ENCODE measurements at places on chromosomes 3 and 15. TPM values are rescaled to one million over a fixed set of nuclear protein-coding genes. Genes with fewer than 3 reads are reported as not detected.

The SNAP23 gene
- 37.6 TPM for total RNA-seq

DNA sequence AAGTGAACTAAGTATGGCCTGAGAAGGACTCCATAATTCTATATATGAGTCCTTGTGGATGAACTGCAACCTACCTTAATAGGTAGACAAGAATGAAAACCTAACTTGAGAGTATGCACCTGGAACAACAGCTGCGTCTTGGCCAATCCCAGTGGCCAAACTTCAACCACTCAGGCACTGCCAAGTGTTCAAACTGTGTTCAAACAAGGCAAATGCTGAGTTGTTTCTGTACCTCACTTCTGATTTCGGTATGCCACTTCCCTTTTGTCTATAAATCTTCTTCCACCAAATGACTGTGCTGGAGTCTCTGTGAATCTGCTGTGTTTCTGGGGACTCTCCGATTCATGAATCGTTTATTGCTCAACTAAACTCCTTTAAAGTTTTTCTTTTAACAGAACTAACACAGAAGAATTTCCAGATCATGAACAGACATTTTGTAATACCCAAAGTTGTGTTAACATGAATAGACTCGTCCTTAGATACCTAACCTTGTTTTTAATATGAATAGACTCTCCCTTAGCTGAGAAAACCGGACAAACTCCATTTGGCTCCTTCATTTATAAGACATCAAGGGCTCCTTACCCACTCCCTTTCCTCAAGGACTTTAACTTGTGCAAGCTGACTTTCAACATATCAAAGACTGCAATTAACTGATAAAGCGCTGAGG, 4.1 kb downstream of the ZNF717 start:
- DNase-seq, result no peak

GRCh38 chr3:119380697-119381096, 82.7 kb downstream of the TMEM39A start:
- no peak for DNase-seq

GRCh38 chr15:57395292-57395691, 19.0 kb downstream of the CGNL1 start:
- no peak for DNase-seq

DNA sequence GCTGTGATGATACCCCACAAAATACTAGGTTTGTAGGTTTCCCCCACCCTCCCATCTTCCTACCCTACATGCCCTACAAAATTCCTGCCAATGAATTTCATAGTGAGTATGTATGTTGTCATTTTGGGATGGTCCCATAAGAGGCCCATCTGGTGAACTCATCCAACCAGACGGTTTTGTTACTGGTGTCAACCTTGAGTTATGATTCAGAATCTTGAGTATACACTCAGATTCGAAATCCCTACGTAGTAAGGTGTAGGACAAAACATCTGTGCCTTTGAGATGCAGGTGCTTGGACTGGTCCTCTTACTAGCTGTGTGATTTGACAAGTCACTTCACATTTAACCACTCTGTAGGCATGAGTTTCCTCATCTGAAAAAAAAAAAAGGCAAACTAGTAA, 3.6 kb downstream of the SIAH2 start:
- no peak for DNase-seq

DNA sequence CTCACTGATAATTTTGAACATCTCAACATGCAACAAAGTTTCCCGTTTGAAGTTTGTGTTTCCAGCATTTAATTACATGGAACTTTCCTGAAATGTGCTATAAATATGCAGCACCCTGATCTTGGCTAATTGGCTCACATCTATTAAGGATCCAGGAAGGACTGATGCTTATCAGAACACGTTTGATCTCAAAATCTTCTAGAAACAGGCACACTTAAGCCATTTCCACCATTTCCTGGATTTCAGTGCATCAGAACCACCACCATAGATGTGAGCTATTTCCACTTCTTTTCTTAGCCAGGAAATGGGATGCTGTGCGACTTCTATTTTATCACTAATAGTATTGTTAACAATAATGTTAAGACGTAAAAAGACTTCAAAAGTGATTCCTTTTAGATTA, 228.9 kb downstream of the FEZF2 start:
- no peak for DNase-seq

- no peak for DNase-seq
Observed at GRCh38 chr3:174755833-174756829, 103.0 kb upstream of the NAALADL2 start.

DNA sequence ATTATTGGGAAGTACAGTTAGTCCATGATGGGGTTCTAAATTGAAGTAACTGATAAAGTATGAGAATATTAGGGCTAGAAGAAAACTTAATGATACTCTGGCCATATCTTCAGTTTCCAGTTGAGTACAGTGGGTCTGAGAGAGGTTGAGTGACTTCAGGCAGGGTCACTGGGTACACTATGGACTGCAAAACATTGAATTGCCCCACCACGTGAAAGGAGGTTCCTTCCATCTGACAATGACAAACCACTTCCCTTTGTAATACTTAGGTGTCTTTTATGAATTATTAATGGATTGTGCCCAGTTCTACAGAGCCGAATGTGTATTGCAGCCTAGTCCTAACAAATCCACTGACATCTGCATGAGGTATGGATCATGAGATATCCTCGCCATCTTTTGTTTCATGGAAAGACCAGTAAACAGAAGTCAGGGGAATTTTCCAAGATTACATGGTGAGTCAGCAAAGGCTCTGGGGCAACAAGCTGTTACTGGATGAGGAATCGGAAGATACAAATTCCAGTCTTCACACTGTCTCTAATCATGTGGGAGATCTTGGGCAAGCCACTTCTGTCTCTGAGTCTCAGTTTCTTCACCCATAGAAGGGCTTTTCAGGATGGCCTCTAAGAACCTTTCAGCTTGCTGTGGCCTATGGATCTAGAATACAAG, 66.5 kb upstream of the BCL6 start:
- no peak for DNase-seq

The SLC27A2 gene
- 15.0 TPM for total RNA-seq

The PIGZ gene
- 0.38 TPM for total RNA-seq

DNA sequence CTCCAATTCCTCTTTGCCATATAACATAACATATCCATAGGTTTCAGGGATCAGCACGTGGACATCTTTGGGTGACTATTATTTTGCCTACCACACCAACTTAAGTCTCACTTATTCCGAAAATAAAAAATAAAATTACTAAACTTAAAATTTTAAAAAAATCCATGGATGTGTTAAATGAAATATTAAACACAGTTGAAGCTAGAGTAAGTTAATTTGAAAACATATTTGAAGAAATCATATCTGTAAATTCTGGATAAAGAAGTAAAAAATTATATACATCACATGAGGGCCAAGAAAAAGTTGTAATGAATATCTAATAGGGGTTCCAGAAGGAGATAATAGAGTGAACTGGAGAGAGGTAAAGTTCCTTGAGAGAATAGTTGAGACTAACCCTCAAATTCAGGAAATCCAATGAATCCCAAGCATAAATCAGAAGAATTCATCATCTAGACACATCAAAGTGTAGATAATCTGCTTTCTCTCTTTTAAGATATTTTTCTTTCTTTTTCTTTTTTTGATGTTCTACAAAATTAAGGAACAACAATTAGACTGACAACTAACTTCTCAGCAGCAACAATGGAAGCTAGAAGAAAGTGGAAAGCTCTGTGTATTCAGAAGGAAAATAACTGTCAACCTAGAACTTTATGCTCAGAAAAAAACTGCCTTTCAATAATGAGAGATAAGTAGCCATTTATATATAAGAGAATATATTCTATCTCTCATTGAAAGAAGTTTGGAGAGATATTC, 147.4 kb downstream of the ABHD5 start:
- DNase-seq, result no peak

The ZNF80 gene
- total RNA-seq, result 0.82 TPM

- DNase-seq, result no peak
Observed at GRCh38 chr3:23991683-23992628, 46.9 kb downstream of the NR1D2 start.

The FILIP1L gene
- total RNA-seq, result 0.35 TPM

The TNFAIP8L3 gene
- 0.60 TPM for total RNA-seq

GRCh38 chr3:17412950-17413530, 329.4 kb downstream of the TBC1D5 start:
- DNase-seq, result no peak

DNA sequence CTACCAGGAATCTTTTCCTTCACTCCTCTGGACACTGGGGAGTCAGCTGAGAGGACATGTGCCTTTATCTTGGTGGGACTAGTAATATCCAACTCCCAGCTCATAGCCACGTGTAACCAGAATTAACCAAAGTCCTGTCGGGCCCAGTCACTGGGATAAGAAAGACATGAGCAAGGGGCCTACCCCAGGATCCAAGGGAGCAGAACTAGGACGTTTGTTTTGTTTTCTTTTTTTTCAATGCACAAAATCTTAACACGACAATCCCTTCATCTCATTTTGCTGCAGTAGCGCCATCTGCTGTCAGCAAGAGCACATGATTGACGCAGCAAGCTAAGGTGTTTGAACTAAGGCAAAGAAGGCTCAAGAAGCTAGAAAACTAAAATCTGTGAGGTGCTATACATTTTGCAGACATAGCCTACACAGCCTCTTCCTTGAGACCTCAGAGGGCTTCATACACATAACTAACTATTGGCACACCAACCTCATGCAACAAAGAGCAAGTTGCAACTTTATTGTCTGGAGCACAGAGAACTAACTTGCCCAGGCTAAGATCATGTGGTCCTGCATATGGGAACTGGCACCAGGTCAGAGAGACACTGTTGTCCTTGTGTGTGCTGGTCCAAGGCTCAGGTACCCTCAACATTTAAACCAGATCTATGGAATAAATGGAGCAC, 43.6 kb downstream of the RLBP1 start:
- DNase-seq, result peak; percentile 58

GRCh38 chr15:61205346-61205921, 23.7 kb downstream of the RORA start:
- no peak for DNase-seq

DNA sequence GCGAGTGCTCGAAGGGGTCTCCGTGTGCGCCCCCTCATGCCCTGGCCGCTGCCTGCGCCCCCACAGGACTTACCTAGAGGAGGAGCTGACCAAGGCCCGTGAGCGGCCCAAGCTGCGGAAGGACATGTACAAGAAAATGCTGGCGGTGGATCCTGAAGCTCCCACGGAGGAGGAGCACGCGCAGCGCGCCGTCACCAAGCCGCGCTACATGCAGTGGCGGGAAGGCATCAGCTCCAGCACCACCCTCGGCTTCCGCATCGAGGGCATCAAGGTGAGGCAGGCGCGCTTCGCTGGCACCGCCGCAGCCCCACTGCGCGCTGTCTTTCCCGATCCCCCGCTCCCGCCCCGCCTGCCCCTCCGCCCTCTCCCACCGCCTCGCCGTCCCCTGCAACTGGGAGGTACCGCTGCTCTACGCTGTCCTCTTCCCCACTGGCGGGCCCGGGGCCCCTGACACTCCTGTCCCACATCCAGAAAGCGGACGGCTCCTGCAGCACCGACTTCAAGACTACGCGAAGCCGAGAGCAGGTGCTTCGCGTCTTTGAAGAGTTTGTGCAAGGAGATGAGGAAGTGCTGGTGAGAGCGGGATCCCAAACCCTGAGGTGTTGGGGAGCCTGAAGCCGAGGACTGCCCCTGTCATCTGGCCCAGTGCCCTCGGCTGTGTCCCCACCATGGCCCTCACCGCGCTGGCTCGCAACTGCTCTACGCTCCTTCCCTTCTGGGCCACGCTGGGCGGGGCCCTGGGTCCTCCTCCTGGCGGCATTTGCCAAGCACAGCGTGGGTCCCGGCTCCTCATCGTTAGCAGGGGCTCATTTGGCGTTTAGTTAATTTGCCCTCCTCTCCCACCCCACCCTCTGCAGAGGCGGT, 8.5 kb downstream of the ITPKA start:
- DNase-seq, result peak; percentile 36

The HTR3E gene
- total RNA-seq, result not detected

- DNase-seq, result no peak
Observed at GRCh38 chr15:70320482-70320881, 222.8 kb upstream of the TLE3 start.

DNA sequence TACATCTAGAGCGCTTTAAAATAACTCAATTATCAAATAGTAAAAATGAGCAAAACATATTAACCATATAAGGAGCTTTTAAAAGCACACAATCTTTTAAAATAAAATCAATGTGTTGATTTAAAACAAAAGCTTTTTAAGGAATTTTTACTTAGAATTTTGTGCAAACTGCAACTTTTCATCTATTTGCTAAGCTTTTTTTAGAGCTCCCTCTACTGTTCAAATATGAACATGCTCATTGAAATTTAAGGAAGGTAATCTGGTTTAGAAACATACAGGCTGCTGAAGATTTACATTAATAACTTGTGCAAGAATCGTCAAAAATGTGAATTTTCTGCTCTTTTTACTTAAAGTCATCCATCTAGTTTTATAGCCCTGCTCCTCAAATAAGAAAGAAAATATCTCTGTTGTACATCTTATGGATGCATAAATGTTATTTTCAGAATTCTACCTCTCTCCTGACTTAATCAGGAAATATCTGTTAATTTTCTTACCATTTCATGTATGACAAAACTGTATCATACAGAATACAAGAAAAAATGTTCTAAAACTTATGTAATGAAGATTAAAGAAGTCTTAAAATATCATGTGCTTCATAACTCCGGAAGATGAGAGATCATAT, 469.4 kb upstream of the ROBO2 start:
- no peak for DNase-seq

- no peak for DNase-seq
Observed at GRCh38 chr3:126556637-126557414, 1.9 kb downstream of the C3orf22 start.

The TAGLN3 gene
- total RNA-seq, result 0.31 TPM

The LINGO1 gene
- not detected for total RNA-seq

The LRRC31 gene
- total RNA-seq, result not detected

- no peak for DNase-seq
Observed at GRCh38 chr15:33448961-33449606, 138.3 kb downstream of the RYR3 start.

GRCh38 chr3:20317616-20318015, 131.6 kb upstream of the SGO1 start:
- no peak for DNase-seq

GRCh38 chr15:69398491-69398891, 15.7 kb upstream of the KIF23 start:
- no peak for DNase-seq

The CACNA2D2 gene
- total RNA-seq, result 0.70 TPM

DNA sequence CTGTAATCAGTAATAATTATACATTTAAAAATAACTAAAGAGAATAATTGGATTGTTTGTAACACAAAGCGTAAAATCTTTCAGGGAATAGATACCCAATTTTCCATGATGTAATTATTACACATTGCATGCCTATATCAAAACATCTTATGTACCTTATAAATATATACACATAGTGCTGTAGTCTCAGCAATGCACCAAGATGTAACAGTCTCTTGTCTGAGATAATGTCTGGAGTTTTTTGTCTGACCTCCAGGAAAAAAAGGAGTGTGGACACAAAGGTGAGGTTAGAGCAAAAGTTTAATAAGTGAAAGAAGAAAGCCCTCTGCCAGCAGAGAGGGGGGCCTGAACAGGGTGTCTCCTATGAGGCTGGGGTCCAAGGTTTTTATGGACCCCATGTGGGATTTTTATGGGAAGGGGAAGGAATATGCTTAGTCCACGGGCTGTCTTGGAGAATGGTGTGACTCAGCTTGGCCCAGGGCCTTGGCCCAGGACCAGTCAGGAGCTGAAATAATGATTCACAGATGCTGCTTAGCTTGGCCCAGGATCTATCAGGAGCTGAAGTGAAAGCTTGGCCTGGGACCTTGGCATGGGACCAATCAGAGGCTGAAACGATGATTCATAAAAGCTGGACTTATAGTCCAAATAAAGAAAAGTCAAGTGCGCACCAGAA, 545.0 kb downstream of the ZPLD1 start:
- no peak for DNase-seq
